ENCODE measurements at places on chromosomes 13 and 19. TPM values are rescaled to one million over a fixed set of nuclear protein-coding genes. Genes with fewer than 3 reads are reported as not detected.

The TECR gene
- total RNA-seq = 96.3 TPM

The PLIN5 gene
- total RNA-seq = not detected

The SYCN gene
- 0.58 TPM for total RNA-seq

The GPC5 gene
- total RNA-seq = not detected

The TEX101 gene
- not detected for total RNA-seq

The TTC9B gene
- not detected for total RNA-seq

The CEACAM18 gene
- not detected for total RNA-seq

The TMEM145 gene
- total RNA-seq = not detected

The GTF3A gene
- 203 TPM for total RNA-seq

The C1QTNF9 gene
- not detected for total RNA-seq

The FCAR gene
- not detected for total RNA-seq

The C19orf33 gene
- not detected for total RNA-seq

The BCAM gene
- 0.33 TPM for total RNA-seq

The CELF5 gene
- not detected for total RNA-seq

All from activated T-cell treated with anti-CD3 and anti-CD28 coated beads, Interleukin-2, amount 50 U/mL, for 4 hours (primary cell).